SHP77 treated with DMSO at 0.1 percent for 48 hours (cell line): ENCODE measurements at places on chromosomes 6 and 20.

GRCh38 chr20:21303872-21304586 lies 898 bp downstream of the XRN2 start:
- DNase-seq: no peak

DNA sequence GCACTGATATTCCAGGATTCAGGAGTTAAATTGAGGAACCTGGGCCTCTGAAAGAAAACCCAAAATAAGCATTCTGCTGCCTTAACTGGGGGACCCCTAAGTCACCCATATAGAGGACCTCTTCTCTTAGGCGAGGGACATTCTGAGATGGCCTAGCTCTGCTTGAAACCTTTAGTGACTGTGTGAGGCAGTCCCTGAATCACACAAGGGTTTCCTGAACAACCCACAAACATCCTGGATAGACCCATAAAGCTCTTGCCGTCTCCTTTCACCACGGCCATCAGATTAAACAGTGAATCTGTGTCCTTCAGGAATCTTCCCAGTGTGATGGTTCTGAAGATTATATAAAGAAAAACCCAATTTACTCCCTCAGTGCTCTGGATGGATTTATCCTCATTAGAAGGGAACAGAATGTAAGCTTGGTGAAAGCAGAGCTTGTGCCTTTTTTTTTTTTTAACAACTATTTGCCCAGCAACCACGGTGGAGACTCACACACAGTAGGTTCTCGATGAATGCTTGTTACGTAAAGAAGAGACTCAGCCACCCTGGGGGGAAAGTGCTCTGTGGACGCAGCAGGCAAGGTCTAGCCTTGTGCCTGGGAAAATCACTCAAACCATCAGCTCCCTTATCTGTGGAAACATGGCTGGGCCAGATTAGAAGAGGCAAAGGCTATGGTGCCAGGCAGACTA lies 39.1 kb upstream of the SIRPG start:
- no peak for DNase-seq

- DNase-seq: no peak
Measured at GRCh38 chr6:63403725-63404124, 83.9 kb upstream of the LGSN start.

DNA sequence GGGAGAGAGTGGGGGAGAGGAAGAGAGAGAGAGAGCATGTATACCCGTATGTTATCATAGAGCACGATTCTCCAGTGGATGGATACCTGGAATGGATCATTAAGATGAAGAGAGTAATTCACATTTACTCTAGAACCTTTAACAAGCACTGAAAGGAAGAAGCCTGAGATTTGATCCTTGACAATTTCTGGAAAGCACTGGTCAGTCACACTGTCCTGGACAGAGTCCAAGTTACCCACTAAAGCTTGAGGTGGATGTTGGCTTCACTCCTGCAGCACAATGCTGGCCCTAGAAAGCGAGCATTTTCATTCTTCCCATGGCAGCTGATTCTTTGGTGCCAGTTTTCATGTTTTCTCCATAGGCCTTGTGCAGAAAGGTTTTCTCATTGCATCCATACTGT lies 25.6 kb downstream of the NFYA start:
- no peak for DNase-seq

DNA sequence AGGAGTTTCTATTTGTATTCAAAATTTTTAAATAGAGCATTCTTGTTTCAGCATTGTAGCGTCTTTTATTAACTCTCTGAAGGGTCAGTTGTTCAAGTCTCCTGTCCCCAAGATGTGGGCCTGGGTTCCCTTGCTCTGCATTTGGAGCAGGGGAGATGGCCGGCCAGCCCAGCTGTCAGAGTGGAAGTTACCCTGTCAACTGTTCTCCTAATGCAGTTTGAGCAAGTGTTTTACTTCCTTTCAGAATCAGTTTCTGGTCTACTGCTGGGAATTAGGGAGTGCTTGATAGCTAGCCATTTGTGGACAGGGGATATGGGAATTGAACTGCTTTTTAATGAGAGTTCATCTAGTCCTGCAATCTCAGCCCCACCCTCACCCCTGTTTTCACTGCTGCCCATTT lies 116.6 kb downstream of the QKI start:
- no peak for DNase-seq

DNA sequence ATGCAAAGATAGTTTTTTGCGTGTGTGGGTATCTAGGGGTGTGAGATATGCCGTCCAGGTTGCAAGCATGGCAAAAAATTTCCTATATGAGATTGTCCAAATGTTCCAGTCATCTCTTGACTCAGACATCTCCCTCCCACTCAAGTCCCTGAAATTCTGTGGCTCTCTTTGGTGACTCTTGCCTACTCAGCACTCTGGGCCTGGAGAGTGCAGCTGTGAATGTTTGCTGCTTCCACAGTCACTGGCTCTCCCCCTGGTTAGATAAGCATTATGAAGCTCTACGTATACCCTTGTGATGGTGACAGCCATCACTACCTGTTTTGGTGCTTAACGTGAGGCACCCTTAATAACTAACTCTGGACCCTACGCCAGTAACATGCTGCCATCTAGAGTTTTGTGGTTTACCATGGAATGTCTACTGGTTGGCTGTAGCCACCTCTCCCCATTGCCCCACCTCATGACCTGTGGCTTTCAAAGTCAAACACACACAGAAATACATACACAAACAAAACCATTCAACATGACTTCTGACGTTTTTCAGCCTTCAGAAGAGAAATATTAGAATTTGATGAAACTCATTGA lies 621.9 kb upstream of the CITED2 start:
- DNase-seq: no peak

DNA sequence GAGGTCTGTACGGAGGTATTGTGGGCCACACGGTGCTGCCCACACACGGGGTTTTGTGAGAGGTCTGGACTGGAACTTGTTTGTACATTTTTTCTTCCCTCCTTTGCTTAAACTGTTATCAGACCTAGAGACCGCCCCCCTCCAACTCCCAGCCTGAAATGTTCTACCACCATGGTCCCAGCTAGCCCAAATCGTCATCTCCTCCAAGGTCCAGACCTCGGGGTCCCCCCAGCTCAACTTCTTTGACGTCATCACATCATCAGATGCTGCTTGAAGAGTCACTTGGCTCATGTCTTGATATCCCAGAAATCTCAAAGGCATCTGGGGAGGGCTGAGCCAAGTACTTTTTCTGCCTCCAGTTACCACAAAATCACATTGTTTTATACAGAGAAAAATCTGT lies 2.8 kb upstream of the CCDC170 start:
- no peak for DNase-seq

DNA sequence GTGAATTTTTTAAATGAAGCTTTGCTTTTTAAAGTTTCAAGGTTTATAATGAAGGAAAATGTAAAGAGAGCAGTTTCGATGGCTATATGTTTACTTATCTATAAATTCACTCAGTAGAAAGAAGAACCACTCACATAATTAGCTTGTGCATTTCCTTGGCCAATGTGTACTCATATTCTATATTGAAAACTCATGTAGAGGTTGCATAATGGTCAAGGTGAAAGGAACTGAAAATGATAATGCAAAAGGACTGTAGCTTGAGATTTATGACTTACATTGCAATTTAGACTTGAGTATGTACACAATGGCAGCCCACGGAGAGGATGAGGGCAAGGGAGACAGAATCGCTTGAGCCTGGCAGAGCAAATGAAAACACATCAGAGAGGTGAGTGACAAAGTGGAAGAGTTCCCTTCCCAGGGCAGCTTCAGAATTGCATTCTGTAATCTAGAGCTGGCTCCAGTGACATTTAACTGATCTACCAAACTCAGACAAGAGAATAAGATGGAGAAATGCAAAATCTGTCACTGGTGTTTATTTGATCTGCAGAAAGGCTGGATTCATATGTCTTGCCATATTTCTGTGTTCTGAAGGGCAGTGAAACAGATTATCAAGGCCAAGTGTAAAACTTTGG lies 191.8 kb downstream of the TMEM200A start:
- DNase-seq: peak; percentile 66

- DNase-seq: no peak
Measured at GRCh38 chr6:29112135-29112534, 4.3 kb downstream of the OR2J3 start.

GRCh38 chr6:170130771-170131241 lies 160.1 kb downstream of the DLL1 start:
- DNase-seq: no peak

- DNase-seq: no peak
Measured at GRCh38 chr6:158168040-158168289, at the start of gene SERAC1. SERAC1 (minus strand) TSS chr6:158168262; CDS start chr6:158158363, 9,899 bp downstream.

- no peak for DNase-seq
Measured at GRCh38 chr20:63657260-63657936, 714 bp upstream of the RTEL1 start.

- DNase-seq: no peak
Measured at GRCh38 chr6:111461860-111462259, 21.2 kb downstream of the REV3L start.

- DNase-seq: no peak
Measured at GRCh38 chr6:108598305-108598863, 37.7 kb downstream of the FOXO3 start.

DNA sequence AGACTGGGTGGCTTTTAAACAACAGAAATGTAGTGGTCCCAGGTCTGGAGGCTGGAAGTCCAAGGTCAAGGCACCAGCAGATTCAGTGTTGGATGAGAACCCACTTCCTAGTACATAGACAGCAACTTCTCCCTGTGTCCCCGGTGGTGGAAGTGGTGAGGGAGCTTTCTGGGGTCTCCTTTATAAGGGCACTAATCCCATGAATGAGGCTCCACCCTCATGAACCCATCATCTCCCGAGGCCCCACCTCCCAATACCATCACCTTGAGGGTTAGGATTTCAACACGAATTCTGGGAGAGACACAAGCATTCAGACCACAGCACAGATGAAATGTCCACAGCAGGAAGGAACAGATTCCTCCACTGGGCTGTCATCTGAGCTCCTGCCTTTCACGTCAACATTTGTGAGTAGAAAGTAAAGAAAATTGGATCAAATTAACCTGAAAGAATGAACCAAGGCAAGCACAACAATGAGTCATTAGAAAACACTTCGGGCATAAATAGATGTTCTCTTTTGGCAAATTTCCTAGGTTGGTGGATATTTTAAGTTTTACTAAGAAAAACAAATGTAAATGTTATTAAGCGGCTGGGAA lies 130.7 kb downstream of the RNASET2 start:
- DNase-seq: no peak

DNA sequence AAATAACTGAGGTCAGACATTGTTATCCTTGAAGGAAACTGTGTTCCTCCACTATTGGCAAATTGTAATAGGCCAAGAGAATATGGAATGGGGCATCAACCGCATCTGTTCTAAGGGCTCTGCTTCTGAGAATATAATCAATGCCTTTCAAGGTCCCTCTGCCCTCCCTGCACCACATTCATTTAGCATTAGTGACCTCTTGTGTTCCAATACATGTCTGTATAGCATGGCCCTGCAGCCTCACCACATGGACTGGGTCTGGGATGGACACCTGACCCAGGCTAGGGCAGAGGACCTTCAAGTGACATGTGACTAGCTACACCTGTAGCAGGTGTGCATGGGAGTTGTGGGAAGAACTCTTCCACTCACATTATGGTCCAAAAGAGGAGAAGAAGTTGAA lies 14.2 kb downstream of the BTN3A1 start:
- no peak for DNase-seq

DNA sequence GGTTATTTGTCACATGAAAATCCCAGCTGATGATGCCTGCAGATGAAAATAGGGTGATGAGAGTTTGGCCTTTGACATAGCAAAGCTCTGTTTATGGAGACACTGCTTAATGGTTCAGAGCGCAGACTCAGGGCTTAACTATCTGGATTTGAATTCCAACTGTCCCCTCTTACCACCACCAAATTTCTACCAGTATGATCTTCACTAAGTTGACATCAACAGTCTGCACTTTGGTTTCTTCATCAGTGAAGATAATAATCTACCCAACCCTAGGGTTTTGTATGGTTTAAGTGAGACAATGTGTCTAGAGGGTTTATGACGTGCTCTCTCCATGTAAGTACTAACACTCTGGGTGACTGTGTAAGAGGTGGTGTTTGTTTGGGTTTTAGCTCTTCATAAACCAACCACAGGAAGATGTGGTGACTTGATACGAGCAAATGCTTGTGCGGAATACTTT lies 151.4 kb upstream of the TNFAIP3 start:
- DNase-seq: no peak

DNA sequence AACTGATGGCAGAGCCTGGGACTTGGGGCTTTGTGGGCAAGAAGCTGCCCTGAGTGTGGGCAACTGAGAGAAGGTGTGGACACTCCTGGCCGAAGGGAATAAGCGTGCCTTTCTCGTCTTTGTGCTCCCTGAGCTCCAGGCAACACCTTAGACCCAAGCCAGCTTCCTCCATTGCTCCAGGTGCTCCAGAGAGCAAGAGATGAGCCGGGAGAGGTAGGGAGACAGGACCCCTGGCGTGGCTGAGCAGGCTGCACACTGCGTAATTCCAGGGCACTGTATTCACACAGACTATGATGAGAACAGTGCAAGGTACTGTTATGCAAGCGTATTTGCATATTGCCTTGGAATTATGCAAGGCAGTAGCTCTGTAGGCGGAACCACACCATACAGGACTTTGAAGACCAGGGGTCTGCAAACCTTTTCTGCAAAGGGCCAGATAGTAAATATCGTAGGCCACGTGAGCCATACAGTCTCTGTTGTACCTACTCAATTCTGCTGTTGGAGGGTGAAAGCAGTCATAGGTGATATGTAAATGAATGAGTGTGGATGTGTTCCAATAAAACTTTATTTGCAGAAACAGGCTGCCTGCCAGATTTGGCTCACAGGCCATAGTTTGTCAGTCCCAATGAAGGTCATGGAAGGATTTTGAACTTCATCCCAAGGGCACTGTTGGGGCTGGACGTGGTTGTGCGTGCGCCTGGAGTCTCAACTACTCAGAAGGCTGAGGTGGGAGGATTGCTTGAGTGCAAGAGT lies 42.1 kb upstream of the FAM83D start:
- DNase-seq: no peak

DNA sequence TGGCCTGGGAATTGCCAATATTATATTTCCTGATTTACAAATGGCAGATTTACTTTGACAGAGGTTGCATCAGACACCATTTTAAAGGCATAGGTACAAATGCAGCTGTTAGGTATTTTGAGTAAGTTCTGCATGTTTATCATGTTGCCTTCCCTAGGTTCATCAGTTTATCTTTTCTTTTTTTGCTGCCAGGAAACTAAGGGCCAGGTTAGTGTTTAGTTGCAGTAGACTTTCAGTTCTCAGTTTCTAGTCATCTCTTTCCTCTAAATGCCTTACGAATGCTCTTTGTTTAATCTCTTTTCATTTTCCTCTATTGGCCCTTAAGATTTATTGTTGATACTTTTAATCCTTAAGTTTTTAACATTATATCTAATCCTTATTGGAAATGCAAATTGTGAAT lies 129.9 kb downstream of the SMAP1 start:
- DNase-seq: no peak

GRCh38 chr6:148713921-148714320 lies 32.9 kb upstream of the UST start:
- no peak for DNase-seq

GRCh38 chr6:15400572-15401004 lies 154.7 kb downstream of the JARID2 start:
- DNase-seq: peak; percentile 71

- no peak for DNase-seq
Measured at GRCh38 chr6:129059650-129060049, 176.7 kb downstream of the LAMA2 start.

GRCh38 chr6:3963426-3963825 lies 114.3 kb downstream of the FAM50B start:
- DNase-seq: no peak

- no peak for DNase-seq
Measured at GRCh38 chr6:65449926-65450325, 257.1 kb downstream of the EYS start.

- DNase-seq: no peak
Measured at GRCh38 chr20:41055679-41056078, 27.1 kb downstream of the TOP1 start.

- DNase-seq: no peak
Measured at GRCh38 chr20:50302341-50303057, 111.9 kb downstream of the CEBPB start.

GRCh38 chr6:30507849-30508827 lies 18.8 kb downstream of the HLA-E start:
- DNase-seq: no peak
